Head of caudate nucleus (tissue), 42 donors: ENCODE measurements at places on chromosomes 13 and 19.

- DNase-seq: no peak
These were observed 20.8 kb upstream of the TMTC4 start for GRCh38 chr13:100695509-100695773.

- DNase-seq: no peak
These were observed 251.4 kb downstream of the ITGBL1 start for GRCh38 chr13:101703838-101704237.

DNA sequence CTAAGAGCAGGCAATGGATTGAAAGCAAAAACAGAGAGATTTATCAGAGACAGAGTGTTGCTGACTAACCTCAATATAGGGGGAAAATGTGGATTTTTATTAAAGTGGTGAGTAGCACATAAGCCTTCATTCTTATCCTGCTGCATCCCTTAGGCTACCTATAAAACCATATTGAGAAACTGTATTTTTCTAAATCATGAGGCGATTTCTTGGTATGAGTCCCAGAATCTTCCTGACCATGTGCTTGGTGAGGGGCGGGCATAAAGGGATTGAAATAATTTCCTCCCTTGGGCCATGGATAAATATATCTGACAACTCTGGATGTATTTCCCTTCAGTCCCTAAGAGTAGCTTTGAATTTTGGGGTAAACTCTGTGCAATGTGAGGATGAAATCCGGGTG, 72.8 kb downstream of the EFNB2 start:
- no peak for DNase-seq

DNA sequence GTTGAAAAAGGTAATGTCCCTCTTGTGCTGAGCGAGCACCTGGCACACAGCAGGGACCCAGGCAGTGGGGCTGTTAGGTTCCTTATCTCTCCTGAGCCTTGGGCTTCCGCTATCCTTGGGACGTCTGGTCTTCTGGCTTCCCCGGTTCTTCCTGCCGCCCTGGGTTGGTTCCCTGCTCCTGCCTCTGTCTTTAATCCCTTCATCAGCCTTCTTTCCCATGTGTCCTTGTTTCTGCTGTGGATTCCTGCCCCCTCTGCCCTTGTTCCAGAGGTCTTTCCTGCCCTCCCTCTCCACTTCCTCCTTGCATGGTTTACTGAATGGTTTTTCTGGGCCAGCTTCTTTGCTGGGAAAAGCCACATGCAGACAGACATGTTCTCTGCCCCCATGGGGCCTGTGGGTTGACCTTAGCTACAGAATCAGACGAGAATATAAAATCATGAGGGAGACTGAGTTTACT, 2.6 kb downstream of the EPN1 start:
- no peak for DNase-seq

GRCh38 chr19:1507192-1507660, 5.6 kb downstream of the ADAMTSL5 start:
- no peak for DNase-seq

DNA sequence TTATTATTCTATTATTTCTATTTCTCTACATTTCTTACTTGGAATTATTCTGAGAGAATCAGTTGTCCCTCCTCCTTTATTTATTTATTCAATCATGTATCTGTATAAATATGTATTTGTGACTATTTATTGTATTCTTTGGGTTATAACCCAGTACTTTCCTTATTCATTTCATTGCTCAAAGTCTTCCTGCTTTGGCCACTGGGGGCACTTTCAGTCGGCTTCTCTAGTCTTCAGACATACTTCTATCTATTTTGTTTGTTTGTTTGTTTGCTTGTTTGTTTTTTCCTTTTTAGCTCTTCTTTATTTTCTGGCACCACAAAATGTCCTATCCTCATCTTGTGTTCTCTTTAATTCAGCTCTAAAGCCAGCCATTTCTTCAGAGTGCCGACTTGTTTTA, 260.4 kb downstream of the NALCN start:
- no peak for DNase-seq
